ENCODE measurements at places on chromosomes 12 and 14.
A peak's percentile ranks its signal among the peaks of the same experiment; 100 is the strongest.

DNA sequence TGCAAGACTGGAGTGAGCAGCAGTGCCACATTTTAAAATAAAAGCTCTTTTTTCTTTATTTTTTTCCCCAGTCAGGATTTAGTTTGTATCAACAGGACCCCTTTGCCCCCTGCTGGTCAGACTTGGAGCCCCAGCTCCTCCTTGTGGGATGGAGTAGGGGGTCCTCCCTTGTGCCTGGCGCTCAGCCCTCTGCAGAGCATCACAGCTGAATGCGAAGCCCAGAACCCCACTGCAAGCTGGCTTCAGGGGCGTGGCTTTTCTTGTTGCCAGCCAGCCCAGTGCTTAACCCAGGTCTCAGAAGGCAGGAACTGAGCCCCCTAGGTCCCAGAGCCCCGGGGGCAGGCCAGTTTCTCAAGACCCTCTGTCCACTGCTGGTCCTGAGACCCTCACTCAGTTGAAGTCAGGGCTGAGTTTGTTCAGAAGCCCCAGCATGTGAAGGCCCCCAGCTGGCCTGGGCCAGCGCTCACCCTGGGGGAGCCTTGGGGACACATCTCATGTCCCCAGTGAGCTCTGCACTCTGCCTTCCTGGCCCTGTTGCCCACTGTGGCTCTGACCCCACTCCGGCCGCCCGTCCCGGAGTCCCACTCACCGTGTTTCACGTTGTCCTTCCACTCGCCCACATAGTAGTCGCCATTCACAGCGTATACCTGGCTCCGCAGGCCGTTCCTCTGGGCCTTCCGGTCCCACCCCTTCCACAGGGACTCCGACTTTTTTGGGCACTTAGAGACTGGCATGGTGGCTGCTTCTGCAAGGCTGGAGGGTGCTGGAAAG lies 519 bp downstream of the MORN3 start:
- DNase-seq: no peak

- DNase-seq: no peak
Measured at GRCh38 chr14:60618241-60618640, 31.0 kb downstream of the SIX1 start.

GRCh38 chr12:79635676-79636075 lies 55.1 kb downstream of the PAWR start:
- DNase-seq: no peak

DNA sequence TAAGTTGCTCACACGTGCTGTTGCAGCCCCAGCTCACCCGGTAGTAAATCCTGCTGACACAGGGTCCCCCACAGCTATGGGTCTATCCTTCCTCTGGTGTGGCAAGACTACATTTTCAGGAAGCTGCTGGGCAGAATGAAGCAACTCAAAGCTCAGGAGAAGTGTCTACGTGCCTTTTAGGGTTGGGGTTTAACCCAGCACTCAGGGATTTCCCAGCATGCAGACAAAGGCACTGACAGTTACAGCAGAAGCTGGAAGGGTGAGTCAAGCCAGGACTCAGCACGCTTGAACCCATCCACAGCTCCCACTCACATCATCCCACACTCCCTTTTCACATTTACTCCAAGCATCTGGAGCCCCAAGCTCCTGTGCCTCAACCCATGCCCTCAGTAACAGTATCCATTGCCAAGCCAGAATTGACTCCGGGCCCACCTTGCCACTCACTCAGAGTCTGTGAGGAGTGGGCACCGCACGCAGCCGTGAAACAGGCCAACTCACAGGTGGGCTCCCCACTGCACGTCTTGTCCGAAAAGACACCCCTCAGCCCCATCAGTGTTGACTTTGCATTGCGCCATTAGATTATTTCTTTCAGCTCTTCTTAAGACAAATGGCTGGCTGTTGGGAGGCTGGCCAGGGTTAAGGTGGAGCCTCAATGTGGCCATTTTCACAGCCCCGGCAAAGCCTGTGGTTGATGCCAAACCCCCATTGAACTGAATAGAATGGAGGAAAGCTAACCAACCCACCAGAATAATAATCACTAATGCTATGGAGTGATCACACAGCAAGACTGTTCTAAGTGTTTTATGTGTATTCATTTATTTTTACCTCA lies 59.6 kb downstream of the ZFP36L1 start:
- DNase-seq: no peak

GRCh38 chr12:98409548-98409947 lies 105.8 kb upstream of the TMPO start:
- DNase-seq: no peak

GRCh38 chr12:40110586-40110985 lies 4.7 kb upstream of the SLC2A13 start:
- no peak for DNase-seq

DNA sequence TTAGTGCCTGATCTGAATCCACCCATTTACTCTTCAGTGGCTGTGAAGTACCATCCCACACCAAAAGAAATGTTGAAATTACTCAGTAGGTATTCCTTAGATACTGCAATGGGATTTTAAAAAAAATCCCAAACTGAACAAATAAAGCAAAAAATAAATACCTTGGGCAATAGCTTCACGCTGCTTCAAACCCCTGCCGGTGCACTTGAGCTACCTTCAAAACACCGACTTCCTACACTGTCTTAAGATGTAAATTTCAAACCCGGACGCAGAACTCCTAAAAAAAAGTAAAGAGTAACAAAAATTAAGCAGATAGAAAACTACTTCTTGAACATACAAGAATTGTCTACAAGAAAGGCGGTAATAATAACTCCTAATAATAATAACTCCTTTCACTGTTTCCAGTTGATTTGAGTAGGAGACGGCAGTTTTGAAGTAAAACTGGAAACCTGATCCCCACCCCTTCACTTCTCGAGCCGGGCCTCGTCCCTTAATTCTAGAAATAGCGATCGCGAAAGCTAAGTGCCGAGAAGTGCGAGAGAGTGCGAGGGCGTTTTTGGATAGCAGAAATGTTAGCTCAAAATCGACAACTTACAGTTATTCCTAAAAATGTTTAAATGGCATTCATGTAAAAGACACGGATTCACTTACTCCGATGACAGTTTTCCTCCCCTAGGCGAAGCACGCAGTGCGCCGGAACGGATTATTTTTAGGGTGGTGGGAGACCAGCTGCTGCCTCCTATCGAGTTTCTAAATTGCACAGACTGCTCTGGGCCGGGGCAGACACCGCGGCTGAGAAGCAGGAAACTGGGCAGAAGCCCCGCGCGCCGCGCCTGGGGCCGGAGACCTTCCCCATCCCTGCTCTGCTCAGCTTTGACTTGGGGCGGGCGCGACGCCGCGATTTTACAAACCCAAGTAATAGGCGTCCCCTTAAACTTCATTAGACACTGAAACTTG lies at the start of gene ABCC9:
ABCC9 (minus strand) TSS at position 878 of the 957 bp plus-strand sequence. CDS start 4,752 bp downstream, outside the sequence.
- no peak for DNase-seq

DNA sequence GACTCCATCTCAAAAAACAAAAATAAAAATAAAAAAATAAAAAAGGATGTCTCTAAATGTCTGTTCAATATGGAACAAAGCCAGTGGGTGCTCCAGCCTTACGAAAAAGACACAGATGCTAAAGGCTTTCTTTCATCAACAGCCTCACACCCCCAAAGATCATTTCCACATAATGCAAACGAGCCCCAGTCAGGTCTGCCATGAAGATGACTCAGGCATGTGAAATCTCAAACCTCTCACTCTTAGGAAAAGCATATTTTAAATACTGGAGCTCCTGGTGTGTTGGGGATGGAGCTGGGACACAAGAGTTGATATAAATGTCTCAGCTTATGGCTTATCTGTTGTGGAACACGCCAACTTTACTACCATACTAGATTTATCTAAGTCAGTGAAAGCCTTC lies 49.9 kb upstream of the PLXNC1 start:
- DNase-seq: peak; percentile 60

- no peak for DNase-seq
Measured at GRCh38 chr12:62215506-62215905, 44.7 kb upstream of the USP15 start.

DNA sequence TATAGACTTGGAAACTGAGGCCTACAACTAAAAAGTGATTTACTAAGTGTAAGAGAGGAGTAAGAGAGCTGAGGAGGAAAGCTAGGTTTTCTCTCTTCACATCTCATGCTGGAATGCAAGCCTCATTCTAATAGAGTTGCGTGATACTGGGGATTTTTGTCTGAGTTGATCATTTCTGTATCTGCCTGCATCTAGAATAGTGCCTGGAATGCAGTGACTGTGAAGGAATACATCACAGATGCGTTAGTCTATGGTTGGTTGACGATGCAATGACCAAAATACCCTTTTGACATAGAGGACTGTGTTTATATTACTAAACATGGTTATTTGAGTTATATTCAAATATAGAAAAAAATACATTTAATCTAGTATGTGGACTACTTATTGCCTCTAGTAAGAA lies 9.2 kb upstream of the TMEM117 start:
- no peak for DNase-seq

DNA sequence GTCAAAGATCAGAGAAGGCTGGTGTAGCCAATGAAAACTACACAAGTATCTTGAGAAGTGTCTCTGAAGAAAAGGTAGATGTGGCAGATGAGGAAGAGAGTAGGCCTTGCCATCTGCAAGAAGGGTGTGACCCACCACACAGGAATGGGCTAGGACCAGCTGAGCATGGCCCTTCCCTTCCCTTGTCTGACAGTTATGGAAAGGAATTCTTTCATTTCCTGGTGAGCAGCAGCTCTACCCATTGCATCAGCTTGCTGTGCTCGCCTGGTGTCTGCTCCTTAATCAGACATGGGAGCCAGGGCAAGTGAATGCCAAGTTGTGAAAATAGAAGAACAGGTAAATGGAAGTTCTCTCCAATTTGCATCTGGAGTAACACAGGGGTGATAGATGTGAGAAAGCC lies 145.2 kb upstream of the KRR1 start:
- DNase-seq: peak; percentile 88

- no peak for DNase-seq
Measured at GRCh38 chr12:46981622-46982021, 97.8 kb upstream of the PCED1B start.

GRCh38 chr12:8499616-8500015 lies 13.7 kb upstream of the CLEC4D start:
- no peak for DNase-seq

- peak; percentile 17 for DNase-seq
Measured at GRCh38 chr12:48084066-48084465, 21.8 kb downstream of the SENP1 start.

DNA sequence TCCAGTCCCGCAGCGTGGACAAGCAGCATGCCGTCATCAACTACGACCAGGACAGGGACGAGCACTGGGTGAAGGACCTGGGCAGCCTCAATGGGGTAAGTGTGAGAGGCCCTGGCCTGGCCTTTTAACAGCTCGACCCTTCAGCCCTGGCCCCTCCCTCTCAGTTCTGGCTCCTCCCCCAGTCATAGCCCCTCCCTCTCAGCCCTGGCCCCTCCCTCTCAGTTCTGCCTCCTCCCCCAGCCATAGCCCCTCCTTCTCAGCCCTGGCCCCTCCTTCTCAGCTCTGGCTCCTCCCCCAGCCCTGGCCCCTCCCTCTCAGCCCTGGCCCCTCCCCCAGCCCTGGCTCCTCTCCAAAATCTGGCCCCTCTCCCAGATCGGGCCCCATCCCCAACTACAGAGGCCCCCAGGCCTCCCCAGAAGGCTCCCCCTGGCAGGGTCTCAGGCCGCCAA lies 11.2 kb downstream of the CEP170B start:
- DNase-seq: no peak

DNA sequence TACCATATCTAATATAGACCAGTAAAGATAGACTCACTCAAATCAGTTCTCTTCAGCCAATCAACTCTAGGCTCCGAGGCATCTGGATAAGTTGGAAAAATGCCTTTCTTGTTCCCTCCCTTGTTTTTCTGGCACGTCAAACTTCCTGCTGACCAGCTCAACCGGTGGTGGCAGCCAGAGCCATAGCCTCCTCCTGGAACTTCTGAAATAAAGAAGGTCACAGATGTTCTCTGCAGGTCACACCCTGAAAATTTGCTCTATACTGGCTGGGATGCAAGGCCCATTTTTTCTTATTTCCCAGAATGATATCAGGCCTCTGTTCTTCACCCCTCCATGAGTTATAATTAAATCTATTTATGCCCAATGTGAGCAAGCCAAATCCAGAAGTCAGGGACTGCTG lies 81.9 kb downstream of the BMP4 start:
- no peak for DNase-seq

GRCh38 chr12:104399740-104400612 lies 56.8 kb upstream of the CHST11 start:
- no peak for DNase-seq

GRCh38 chr14:62125793-62126192 lies 363.6 kb downstream of the SNAPC1 start:
- DNase-seq: no peak

DNA sequence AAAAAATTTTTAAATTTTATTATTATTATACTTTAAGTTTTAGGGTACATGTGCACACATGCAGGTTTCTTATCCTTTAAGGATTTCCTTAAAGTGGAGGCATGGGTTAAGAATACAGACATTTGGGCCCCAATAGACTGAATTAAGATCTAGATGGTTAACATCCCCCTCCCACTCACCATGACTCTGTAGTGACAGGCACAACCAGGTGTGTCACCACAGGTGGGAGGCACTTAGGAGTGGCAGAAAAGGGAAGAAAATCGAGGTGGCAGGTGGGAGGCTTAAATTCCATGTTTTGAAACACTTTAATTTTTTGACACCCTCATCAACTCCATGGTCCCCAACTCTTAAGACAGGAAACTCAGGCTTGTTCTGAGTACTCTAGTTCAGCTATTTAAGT lies 37.6 kb upstream of the GRIP1 start:
- no peak for DNase-seq

DNA sequence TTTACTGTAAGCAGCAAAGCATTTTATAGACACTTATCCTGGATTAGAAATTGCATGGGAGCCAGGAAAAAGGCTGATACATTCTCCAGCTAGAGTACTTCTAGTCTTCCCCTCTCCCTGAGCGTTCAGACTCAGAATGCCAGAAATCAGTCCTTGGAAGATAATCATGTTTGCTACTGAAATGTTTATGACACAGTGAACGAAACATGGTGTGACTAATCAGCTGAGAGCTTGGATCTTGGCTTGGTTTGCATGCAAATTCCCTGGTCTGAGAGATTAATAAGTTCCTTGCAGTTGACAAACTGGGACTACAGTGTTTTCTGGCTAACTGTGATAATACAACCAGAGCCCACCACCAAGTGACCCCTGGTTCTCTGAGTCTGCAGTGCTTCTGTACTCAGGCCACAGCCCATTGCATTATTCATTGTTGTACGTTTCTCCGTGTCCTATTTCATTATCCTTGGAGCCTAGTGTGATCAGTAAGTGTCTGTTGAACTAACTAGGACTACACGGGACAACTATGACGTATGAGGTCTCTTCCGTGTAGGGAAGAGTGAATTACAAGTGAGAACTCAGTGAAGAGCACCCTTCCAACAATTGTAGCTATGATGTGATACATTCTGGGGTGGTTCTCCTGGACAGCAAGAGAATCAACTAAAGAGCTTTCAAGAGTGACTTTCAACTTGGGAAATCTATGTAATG lies 34.6 kb upstream of the EVL start:
- peak; percentile 77 for DNase-seq

DNA sequence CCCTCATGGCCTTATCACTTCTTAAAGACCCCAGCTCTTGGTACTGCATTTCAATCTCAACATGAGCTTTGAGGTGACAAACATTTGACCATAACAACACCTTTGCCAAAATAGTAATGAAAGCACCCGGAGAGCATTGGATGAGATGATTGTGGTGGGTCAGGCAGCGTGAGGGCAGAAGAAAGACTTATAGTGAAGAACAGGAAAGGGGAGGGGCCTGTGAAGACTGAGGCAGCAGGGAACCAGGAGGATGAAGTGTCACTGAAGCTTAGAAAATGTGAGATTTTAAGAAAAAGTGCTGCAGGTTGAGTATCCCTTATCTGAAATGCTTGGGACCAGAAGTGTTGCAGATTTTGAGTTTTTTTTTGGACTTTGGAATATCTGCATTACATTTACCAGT lies 86.3 kb downstream of the EMP1 start:
- DNase-seq: no peak

Measured in astrocyte of the spinal cord (primary cell).